ENCODE measurements at places on chromosomes 5 and 9.

DNA sequence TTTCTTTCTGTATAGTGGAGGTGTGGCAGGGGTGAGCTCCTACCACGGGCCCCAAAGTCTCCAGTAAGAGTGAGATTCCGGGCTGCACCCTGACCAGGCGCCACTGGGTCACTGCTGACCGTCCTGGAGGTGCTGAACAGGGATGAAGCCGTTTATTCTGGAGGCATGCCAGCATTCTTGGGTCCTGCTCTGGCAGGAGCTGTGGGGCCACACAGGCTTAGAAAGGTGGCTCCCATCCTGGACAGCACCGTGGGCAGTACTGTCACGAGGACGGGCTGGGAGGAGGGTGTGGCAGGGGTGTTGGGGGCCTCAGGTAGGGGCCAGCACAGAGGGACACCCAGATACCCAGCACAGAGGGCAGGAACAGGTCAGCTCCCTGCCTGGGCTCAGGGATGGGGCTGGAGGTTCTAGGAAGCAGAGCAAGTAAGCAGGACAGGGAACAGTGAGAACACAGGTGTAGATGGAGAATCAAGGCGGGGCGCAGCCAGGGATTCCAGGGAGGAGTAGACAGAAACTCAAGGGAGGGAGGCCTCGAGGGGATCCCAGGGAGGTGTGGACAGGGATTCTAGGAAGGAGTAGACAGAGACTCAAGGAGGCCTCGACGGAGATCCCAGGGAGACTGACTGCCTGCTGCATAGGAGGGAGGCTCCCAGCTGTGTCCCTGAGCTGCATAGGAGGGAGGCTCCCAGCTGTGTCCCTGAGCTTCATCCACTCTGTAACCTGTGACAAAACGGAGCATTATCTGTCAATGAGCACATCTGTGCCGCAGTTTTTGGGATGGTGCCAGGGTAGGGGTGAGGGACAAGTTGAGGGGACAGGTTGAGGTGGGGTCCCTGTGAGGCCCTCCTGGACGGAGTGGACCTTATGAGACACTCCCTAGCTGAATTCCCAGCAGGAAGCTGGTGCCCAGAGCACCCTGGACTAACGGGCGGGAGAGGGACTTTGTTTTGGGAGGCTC is 1.1 kb upstream of the PLEKHG4B start:
- DNase-seq = no peak

DNA sequence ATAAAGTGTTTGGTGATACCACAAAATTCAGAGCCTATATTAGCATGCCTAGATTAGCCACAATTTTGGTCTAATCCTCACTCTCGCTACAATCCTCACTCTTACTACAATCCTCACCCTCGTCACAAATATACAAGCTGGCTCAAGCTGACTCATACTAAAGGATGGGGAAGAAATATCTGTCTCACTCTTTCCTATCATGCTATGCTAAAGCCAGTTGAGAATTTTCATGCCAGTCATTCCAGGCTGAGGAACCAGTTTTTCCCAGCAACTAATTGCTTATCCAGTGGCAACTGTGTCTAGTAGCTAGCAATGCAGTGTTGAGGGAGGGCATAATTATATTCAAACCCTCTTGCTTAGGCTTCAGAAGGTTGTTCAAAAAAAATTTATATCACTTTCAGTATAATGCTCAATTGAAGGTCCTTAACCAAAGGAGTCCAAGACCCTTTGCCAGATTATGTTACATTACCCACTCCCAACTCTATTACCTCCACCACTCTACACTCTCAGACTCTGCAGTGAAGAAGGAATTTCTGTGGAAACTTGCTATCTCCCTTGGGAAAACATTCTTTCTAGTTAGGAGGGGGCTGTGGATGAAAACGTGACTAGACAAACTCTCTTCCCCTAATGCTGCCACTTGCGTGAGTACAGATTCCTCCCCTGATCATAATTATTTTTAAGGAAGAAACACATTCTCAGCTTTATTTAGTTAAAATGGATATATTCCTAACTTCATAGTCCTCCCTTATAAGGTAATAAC is 810.3 kb upstream of the ACO1 start:
- DNase-seq = no peak

DNA sequence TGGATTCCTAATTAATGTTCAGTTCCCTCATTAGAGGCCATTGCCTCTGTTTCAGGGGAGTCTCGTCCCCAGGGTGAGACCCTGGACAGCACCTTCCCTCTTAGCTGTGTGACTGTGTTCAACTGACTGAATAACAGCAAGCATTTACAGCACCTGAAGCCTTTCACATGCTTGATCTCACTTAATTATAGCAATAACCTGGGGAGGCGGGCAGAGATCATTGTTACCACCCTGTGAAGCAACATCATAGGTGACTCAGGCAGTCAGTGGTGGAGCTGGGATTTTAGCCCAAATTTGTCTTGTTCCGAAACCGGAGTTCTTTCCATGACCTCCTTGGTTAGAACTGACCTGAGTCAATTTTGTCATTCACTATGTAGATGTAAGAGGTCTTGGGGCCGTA is 105.2 kb upstream of the RAD23B start:
- DNase-seq = no peak

DNA sequence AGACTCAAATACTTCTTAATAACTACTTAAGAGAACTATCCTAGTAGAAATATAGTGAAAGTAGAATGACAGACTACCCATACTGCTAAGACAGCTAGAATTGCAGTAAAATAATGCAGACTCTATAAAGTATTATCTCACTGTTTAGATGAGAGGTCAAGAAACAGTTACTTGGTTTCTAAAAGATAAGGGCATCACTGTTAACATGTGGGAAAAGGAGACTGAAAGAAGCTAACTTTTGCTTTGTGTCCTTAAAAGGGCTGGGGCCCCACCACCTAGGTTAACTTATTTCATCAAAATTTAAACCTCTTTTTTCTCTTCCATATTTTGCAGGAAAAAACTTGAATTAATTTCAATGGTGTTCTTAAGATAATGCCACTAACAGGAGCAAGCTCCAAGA is 204.3 kb downstream of the CNTLN start:
- no peak for DNase-seq

GRCh38 chr5:170576602-170577535 is 73.0 kb downstream of the KCNIP1 start:
- DNase-seq = no peak

GRCh38 chr9:2991292-2991691 is 147.4 kb upstream of the PUM3 start:
- no peak for DNase-seq

GRCh38 chr9:30982301-30982700 is 1402.1 kb upstream of the ACO1 start:
- DNase-seq = no peak

DNA sequence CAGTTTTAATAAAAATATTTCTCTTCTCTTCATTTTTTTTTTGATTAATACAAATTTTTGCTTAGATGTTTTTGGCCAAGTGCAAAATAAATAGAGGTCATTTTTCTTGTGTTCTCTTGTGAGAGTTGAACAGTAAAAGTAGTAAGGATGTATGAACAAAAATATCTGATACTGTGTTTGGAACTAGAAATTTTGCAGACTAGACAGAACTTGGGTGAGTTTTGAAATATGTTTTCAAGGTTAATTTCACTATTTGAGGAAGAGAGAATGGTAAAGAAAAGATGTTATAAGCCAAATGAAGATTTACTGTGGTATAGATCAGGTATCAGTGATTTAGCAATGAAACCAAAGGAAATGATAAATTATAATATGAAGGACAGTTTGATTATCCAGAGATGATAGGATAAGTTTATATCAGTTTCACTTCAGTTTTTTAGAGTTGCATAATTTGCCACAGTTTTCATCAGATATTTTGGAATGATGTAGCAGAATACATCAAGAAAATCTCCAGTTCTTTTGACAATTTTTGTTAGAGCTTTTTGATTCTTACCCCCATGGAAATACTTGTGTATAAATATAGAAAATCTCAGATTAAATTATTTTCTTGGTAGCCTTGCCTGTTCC is 147.9 kb upstream of the VCAN start:
- peak; percentile 62 for DNase-seq

- DNase-seq = no peak
Observed at GRCh38 chr5:16673241-16674201, 56.7 kb upstream of the RETREG1 start.

GRCh38 chr5:109529520-109529919 is 119.7 kb upstream of the PJA2 start:
- no peak for DNase-seq

GRCh38 chr5:126613941-126614592 is 13.3 kb downstream of the PHAX start:
- no peak for DNase-seq

DNA sequence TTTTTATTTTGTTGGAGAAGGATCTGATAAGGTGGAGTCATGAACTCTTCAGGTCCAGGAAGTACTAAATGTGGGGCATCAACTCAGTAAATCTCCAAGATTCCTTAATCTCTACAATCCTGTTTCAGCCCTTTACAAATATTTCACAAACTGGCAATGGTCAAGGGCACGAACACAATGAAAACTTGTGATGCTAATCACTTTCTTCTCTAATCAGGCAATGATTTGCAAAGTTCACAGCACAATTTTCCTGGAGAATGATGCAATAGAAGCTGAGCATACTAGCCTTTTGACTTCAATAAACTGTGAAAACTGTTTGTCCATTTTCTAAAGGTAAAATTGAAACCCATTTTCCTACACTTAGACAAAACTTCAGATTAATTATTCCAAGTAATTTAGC is 16.9 kb downstream of the GDF9 start:
- DNase-seq = no peak

- DNase-seq = peak; percentile 73
Observed at GRCh38 chr9:33177086-33177485, 9.9 kb upstream of the B4GALT1 start.

- DNase-seq = no peak
Observed at GRCh38 chr9:127987103-127987614, 6.4 kb upstream of the EEIG1 start.

- DNase-seq = no peak
Observed at GRCh38 chr5:137935190-137935589, 45.9 kb downstream of the PKD2L2 start.

DNA sequence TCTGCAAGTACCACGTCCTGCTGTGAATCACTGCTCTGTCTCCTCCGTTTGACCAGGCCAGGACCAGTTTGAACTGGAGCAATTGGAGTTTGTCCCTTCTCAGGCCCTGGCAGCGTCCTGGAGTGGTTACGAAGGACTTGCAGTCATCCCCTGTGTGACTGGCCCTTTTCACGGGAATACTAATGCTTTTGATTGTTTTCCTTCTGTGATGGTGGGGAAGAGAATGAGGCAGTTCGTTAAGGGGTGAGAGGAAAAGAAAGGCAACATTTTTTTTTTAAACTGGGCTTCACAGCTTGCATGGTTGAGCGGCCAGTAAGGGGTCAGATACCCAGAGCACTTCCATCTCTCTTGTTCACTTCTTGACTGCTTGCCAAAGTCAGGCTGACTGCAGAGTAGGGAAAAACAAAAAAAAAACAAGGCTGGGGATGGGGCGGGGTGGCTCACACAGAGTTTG is 153.5 kb upstream of the STK32A start:
- no peak for DNase-seq

- DNase-seq = no peak
Observed at GRCh38 chr5:83281658-83282057, 189.9 kb upstream of the VCAN start.

DNA sequence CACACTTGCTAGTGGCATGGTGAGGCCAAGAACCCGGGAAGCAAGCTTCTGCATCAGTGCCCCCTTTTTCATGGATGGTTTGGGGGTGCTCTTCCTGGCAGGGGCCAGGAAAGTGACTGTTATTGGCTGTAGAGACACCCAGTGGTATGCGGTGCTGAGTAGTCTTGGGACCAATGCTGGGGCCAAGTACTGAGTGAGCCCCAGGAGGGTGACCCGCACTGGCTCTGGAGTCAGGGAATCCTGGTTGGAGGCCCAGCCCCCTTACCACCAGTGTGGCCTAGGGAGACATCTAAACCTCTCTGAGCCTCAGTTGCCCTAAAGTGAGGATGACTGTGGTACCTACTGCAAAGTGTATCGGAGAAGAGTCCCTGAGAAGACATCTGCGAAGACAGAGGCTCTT is 41.2 kb upstream of the SYNPO start:
- DNase-seq = no peak

- DNase-seq = no peak
Observed at GRCh38 chr5:57229313-57229712, 55.5 kb downstream of the GPBP1 start.

GRCh38 chr5:127425868-127426267 is 91.6 kb upstream of the PRRC1 start:
- DNase-seq = no peak

DNA sequence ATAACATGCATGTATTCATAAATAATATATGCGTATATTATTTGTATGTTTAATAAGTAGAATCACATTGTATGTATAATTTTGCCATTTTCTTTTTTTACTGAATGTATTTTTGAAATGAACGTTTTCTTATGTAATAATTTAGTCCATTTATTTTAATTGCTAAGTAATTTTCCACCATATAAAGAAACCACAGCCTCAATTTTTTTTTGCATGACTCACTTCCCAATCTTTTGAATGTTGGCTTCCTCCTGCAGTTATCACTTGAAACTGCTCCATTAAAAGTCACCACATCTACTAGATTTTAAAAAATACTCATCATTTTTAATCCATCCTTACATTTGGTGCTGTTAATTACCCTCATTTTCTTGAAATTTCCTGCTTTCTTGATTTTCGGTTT is 363.3 kb upstream of the MEF2C start:
- no peak for DNase-seq

- DNase-seq = no peak
Observed at GRCh38 chr5:13913962-13914361, 30.5 kb downstream of the DNAH5 start.

GRCh38 chr5:19408149-19408548 is 579.9 kb downstream of the CDH18 start:
- no peak for DNase-seq

- no peak for DNase-seq
Observed at GRCh38 chr5:443239-444151, 519 bp downstream of the EXOC3 start.

DNA sequence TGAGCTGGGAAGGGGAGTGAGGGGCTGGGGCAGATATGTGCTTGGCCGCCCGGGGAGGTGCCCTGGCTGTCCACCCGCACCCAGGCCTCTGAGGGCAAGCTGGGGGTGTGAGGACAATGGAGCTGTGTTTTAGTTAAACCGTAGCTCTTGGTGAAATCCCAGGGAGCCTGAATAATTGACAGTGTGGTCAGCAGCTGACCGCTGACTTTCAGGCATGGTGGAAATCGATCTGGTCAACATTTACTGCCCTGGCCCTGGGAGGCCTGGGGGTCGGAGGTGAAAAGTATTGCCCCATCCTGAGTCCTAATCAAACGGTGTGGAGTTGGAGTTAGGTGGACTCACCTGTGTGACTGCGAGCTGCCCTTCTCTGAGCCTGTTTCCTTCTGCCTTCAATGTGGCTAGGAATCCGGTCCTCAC is 31.2 kb upstream of the CRB2 start:
- no peak for DNase-seq

DNA sequence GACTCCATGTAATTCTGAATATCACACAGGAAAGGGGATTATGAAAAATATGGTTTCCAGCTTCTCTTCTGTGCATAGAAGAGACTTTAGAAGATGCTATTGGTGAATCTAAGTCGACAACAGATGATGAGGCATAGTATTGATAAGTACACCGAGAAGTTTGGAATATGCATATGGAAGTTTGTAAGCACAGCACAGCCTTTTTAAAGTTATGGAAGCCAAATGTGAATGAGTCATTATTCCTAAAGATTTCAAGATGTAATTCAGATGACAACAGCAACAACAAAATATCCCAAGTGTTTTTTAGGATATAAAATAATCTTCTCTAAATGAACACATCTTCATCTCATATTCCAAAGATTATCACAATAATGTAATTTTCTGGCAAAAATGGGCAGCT is 1723.3 kb downstream of the EFNA5 start:
- no peak for DNase-seq
